Heart left ventricle (tissue), 16 donors: ENCODE measurements at places on chromosomes 7 and 10. TPM values are rescaled to one million over a fixed set of nuclear protein-coding genes. Genes with fewer than 3 reads are reported as not detected.

CXCL12 gene
- 130 TPM for total RNA-seq

LIPK gene
- total RNA-seq = not detected

PRRT4 gene
- total RNA-seq = 0.31 TPM

PON3 gene
- 0.31 TPM for total RNA-seq

CDH23 gene
- total RNA-seq = 8.6 TPM

MEPCE gene
- total RNA-seq = 23.7 TPM

INA gene
- total RNA-seq = not detected

DNA sequence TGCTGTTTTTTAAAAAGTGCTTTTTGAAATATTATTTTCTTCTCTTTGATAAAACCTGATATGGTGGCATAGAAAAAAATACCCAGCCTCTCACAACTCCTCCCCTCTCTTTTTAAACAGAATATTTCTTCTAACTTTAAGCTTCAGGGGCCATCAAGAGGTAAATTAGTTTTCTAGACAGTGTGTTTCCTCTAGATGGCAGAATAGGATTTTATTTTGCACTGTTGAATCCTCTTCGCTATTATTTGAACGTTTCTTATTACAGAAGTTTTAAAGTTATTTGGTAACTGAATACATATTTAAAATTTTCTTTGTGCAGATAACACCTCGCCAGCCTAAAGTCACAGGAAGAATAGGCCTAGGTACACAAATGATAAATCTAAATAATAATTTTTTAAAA, 30.3 kb downstream of the ARL5B start:
- no peaks in the 10 kb centered on the region for H3K27me3 ChIP-seq
- no peaks in the 10 kb centered on the region for H3K4me1 ChIP-seq
- DNase-seq = no peak
- no peaks in the 10 kb centered on the region for H3K36me3 ChIP-seq

DNA sequence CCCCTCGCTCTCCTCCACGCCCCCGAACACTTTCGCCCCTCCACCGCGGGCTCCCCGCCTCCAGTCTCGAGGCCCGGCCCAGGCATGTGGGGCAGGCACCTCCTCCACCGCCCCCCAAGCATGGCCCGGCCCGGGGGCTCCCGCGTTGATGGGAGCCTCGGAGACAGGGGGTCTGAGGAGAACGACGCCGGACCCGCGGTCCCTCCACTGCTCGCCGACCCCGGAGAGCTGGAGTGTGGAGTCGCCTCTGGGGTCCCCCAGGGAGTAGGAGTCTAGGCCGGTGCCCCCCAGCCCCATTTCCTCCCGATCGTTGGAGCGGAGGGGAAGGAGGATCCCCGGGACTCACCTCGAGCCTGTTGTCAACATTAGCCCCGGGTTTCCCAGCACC, 206 bp downstream of the UPF2 start:
- H3K36me3 ChIP-seq = no peaks in the 10 kb centered on the region
- DNase-seq = no peak
- H3K27me3 ChIP-seq = no peaks in the 10 kb centered on the region
- peak overlapping the region; percentile 98 for H3K4me3 ChIP-seq

DNA sequence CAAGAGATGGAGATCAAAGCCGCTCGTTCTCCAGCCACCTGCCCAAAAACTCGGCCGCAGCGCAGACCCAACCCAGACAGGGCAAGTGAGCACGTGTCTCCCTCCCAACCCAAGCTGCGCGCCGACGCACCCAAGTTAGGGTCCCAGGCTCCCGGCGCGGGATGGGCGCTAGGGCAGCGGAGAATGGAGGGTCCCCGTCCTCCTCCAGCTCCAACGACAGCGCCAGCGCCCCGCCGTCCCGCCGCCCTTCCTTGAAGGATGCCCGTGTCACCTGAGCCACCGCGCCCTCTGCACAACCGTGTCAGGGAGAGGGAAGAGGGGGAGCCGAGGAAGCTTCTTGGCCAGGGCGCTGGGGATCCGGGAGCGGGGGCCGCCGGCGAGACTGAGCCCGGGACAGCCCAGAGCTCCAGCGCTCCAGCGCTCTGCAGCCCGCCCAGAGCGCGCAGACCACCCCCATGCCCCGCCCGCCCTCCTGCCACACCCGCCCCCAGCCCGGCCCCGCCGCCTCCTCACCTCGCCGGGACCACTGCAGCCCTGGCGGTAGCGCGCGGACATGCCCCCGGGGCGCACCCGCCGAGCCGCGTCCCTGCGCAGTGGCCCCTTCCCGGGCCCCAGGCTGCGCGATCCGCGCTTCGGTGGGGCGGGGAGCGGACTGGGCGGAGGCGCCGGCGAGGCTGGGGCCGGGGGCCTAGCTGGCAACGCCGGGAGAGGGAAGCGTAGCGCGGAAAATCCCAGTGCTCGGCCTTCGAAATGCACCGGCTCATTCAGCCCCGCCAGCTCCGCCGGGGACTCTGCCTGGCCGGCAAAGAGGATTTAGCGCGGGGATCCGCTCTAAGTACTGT, at the start of gene SLC16A12:
SLC16A12 (minus strand) TSS at position 424 of the 842 bp plus-strand sequence. CDS start 73,016 bp downstream, outside the sequence.
- no peaks in the 10 kb centered on the region for H3K27me3 ChIP-seq
- DNase-seq = no peak
- peak within 1 kb of the TSS; percentile 60 for H3K4me3 ChIP-seq
- H3K4me1 ChIP-seq = peaks cover 13% of the 10 kb centered on the region
- peak within 1 kb of the TSS; percentile 77 for H3K27ac ChIP-seq
- no peaks in the 10 kb centered on the region for H3K36me3 ChIP-seq

DNA sequence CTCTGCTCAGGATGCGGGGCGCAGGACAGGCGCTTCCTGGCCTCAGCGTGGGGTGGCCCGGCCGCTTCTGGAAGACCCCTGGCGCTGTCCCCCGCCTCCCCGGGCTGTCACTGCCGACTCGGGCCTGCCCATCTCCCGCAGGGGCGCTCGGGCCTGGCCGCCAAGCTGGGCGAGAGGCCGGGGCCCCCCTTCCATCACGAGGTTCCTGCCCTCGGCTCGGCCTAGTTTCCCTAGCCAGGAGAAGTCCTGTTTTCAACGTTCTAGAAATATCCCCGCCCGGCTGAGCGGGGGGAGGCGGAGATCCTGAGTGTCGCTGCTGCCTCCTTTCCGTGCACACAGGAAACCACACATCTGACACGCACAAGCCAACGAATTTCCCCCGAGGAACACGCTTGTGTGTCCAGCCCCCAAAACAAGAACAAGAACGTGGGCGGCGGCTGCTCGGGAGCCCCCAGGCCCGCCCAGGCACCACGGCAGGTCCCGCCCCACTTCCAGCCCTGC, 33.7 kb downstream of the AP5Z1 start:
- no peak overlapping the region for H3K4me3 ChIP-seq
- H3K27me3 ChIP-seq = no peaks in the 10 kb centered on the region
- no peak overlapping the region for H3K27ac ChIP-seq
- peak; percentile 61 for DNase-seq

DNA sequence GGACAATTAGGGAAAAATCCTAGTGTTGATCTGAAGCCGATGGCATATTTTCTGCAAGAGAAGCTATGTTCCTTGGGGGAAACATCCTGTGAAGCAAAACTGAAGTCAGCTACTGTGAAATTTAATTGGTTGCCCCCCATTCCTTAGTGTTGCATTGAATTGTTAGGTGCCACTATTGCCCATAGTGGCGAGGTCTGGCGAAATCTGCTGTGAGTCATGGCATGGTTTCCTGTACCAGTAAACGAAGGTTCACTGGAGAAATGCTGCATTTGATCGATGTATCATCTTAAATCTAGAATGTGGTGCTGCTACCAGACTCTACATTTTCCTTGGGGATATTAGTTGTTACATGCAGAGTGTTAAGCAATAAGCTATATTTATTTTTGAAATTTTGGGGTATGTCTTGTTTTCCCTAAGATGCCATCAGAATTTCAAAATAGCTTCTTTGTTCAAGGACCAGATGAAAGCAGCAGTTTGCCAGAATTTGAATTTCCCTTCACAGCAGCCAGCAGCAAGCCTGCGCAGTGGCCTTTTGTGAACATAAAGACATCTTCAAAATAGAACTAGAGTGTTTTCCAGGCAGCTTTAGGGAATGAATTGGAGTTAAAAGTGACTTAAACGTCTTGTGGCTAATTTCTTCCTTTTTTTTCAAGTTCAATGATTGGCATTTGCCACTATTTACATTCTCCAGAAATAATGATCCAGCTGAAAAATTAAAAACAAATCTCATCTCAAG, 348.6 kb upstream of the COBL start:
- no peak overlapping the region for H3K27ac ChIP-seq
- H3K27me3 ChIP-seq = no peaks in the 10 kb centered on the region
- no peak overlapping the region for H3K4me3 ChIP-seq

GRCh38 chr7:131927770-131928423, 371.5 kb upstream of the PODXL start:
- DNase-seq = no peak
- no peaks in the 10 kb centered on the region for H3K27me3 ChIP-seq
- H3K4me1 ChIP-seq = no peaks in the 10 kb centered on the region
- H3K4me3 ChIP-seq = no peak overlapping the region
- H3K36me3 ChIP-seq = no peaks in the 10 kb centered on the region
- H3K27ac ChIP-seq = no peak overlapping the region

- no peaks in the 10 kb centered on the region for H3K4me1 ChIP-seq
- H3K27me3 ChIP-seq = no peaks in the 10 kb centered on the region
- no peak overlapping the region for H3K27ac ChIP-seq
- no peaks in the 10 kb centered on the region for H3K36me3 ChIP-seq
Measured at GRCh38 chr7:141456298-141456697, 94.9 kb upstream of the AGK start.

DNA sequence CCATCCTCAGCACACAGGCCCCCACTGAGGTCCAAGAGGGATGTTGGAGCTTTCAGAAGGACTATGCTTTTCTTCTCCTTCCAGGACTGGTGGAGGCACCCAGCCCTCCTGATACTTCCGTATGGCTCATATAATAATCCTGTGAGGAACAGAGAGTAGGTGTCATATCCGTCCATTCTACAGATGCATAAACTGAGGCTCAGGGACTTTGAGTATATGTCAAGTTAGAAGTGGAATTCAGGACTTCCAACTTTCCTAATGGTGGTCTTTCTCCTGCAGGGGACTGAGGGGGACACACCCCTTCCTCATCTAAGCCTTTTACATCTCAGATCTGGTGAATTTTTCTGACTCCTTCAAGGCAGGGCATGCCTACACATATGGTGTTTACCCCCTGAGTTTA, 153.7 kb downstream of the RPS24 start:
- H3K4me1 ChIP-seq = no peaks in the 10 kb centered on the region
- H3K27ac ChIP-seq = no peak overlapping the region
- no peak for DNase-seq
- no peak overlapping the region for H3K4me3 ChIP-seq

- H3K36me3 ChIP-seq = no peaks in the 10 kb centered on the region
- H3K4me1 ChIP-seq = no peaks in the 10 kb centered on the region
- no peaks in the 10 kb centered on the region for H3K27me3 ChIP-seq
- no peak for DNase-seq
- H3K27ac ChIP-seq = no peak overlapping the region
- no peak overlapping the region for H3K4me3 ChIP-seq
Measured at GRCh38 chr10:59623133-59624121, 86.2 kb downstream of the SLC16A9 start.

DNA sequence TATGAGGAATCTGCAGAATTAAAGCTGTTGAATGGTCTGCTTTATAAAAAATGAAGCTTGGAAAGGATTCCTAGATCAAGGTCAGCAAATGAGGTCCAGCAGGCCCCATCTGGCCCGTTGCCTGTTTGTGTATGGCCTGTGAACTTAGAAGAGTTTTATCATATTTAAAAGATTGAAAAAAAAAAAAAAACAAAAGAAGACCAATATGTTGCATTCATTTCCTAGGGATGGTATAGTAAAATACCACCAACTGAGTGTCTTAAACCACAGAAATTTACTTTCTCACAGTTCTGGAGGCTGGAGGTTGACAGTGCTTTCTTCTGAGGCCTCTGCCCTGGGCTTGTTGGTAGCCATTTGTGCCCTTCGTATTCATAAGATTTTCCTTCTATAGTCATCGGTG, 109.2 kb downstream of the PPP1R3A start:
- no peaks in the 10 kb centered on the region for H3K36me3 ChIP-seq
- no peaks in the 10 kb centered on the region for H3K4me1 ChIP-seq
- no peak for DNase-seq
- no peaks in the 10 kb centered on the region for H3K27me3 ChIP-seq
- H3K27ac ChIP-seq = no peak overlapping the region

GRCh38 chr10:120477021-120477742, 20.2 kb downstream of the PLPP4 start:
- H3K36me3 ChIP-seq = no peaks in the 10 kb centered on the region
- DNase-seq = no peak
- H3K4me3 ChIP-seq = no peak overlapping the region
- H3K27ac ChIP-seq = no peak overlapping the region
- no peaks in the 10 kb centered on the region for H3K27me3 ChIP-seq
- no peaks in the 10 kb centered on the region for H3K4me1 ChIP-seq

DNA sequence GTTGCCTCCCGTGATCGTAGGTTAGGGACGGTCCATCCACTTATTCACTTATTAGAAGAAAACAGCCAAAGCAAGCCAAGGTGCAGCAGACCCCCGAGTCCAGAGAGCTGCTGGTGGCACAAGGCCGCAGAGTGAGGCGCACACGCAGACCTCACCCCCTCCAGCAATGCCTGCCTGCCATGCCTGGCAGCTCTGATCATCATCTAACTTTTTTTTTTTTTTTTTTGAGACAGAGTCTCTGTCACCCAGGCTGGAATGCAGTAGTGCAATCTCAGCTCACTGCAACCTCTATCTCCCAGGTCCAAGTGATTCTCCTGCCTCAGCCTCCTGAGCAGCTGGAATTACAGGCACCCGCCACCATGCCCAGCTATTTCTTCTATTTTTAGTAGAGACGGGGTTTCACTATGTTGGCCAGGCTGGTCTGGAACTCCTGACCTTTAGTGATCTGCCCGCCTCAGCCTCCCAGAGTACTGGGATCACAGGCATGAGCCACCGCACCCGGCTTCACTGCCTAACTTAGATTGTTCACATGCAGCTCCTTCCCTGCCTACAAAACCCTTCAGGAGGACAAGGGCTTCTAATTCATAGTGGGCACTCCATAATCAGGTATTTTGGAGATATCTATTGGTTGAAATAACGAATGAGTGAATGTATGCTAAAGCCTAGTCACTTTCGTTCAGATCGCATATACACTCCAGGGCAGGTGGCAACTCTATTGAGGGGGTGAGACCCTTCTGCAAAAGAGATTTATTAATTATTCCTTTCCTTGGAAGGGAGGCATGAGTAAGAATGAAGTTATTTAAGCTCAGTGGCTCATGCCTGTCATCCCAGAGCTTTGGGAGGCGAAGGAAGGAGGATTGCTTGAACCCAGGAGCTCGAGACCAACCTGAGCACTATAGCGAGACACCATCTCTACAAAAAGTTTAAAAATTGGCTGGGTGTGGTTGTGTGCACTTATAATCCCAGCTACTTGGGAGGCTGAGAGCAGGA, 15.9 kb downstream of the TRIM56 start:
- DNase-seq = no peak
- no peak overlapping the region for H3K4me3 ChIP-seq
- H3K36me3 ChIP-seq = no peaks in the 10 kb centered on the region
- H3K27me3 ChIP-seq = no peaks in the 10 kb centered on the region
